Suppressor macrophage (primary cell): ENCODE measurements at places on chromosomes 6 and 20.

DNA sequence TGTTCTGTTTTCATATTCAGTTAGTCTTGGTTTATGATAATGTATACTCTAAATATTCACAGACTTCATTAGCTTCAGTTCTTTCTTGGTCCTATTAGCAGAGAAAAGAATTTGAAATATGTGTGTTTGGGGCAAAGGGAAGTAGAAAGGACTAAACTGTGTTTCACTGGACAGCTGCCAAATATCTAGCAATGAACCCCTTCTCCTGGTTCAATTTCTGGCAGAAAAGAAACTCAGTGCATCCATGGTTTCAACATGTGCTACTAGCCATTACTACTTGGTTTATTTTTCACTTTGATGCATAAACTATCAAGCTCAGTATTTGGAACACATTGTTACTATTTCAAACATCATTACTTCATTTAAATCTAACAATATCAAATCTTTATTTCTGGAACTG lies 43.6 kb downstream of the FBXL4 start:
- no peak for DNase-seq

- no peak for DNase-seq
Observed at GRCh38 chr20:14775778-14776177, 438.4 kb upstream of the FLRT3 start.

DNA sequence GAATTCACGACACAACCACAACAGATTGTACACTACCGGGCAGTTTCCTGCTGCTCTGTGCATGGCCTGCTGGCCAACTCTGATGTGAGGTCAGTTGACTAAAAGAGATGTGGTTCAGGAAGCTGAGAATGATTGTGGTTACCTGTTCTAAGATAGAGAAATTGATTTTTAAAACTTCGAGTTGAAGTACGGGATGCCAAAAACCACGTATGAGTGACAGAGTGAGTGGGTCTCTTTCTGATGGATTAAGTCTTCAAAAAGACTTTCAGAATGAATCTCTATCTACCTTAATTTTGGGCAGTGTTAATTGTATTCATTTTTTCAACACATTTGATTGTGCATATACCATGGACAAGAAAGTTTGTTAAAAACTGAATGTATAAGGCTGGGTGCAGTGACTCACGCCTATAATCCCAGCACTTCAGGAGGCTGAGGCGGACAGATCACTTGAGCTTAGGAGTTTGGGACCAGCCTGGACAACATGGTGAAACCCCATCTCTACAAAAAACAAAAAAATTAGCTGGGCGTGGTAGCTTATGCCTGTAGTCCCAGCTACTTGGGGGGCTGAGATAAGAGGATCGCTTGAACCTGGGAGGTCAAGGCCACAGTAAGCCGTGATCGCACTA lies 121.2 kb downstream of the SGK1 start:
- DNase-seq: no peak

GRCh38 chr20:45341939-45342854 lies 6.0 kb downstream of the SDC4 start:
- no peak for DNase-seq

DNA sequence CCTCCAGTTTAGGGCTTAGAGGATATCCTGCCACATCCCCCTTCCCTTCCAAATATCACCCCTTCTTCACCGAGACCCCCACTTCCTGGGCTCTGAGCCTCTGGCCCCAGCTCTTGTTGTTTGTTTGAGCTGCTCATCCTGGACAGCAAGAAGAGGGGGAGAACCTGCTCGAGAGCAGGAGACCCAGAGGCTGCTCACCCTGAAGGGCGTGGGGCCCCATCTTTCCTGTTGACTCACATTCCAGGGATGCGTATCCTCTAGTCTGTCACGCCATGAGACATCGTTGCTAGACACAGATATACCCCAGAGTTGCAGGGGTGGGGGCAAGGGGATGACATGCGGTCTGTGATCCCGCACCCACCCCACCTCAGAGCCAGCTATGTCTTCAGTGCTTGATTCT lies 5.7 kb upstream of the TNXB start:
- no peak for DNase-seq

DNA sequence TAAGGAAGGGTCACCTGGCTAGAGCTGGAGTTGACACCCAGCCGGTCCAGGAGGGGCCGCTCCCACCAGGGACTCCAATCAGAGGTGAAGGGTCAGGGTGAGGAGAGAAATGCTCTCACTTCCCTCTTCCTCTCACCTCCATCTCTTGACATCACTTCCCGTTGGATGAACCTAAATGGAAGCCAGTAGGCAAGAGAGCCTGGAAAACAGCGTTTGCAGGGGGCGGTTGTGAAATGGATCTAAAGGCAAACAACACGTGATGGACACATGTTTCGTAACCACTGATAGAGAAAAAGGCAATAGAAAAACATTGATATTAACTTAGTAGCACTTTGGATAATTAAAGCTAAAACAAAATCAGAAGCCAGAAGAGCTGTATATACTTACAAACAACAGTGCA lies 105.6 kb upstream of the FOXA2 start:
- DNase-seq: no peak

- no peak for DNase-seq
Observed at GRCh38 chr6:15505463-15505918, 157.3 kb downstream of the DTNBP1 start.

GRCh38 chr20:16064989-16065707 lies 508.1 kb downstream of the KIF16B start:
- no peak for DNase-seq

- DNase-seq: no peak
Observed at GRCh38 chr20:63196768-63197470, 19.0 kb downstream of the YTHDF1 start.

DNA sequence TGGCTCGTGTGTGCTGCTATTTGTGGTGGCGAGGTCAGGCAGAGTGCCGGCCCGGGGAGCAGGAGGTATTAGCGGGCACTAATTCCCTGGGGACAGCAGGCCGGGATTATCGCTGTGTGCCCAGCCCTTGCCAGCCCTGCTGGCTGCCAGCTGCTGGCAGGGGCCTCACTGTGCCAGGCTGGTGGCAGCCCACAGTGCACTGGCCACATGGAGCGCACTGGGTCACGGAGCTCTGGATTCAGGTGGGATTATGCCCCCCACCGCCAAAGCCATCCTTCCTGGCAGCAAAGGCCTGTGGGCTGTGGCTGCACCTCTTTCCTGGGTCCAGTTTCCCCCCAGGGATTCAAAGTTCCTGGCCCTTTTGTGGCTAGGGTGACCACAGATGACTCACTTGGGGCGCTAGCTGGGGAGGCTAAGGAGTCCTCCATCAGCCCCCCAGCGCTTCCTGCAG lies 59.7 kb downstream of the YTHDF1 start:
- no peak for DNase-seq

DNA sequence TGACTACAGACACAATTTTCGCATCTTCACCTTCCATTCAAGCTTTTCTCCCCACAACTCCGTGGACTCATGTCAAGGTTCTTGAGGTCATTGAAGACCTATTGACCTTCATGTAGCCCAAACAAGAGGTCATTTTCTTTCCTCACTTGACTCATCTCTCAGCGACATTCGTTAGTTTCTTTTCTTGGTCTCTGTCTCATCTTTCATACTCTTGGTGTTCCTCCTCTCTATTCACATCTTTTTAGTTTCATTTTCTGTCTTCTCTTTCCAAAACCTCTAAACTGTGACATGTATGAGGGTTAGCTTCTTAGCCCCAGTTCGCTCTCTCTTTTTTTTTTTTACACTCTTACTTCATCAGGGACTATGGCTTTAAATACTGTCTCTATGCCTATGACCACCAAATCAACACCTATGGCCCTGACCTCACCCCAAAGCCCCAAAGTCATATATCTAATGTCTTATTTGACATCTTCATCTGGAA lies 128.6 kb upstream of the BACH2 start:
- no peak for DNase-seq

DNA sequence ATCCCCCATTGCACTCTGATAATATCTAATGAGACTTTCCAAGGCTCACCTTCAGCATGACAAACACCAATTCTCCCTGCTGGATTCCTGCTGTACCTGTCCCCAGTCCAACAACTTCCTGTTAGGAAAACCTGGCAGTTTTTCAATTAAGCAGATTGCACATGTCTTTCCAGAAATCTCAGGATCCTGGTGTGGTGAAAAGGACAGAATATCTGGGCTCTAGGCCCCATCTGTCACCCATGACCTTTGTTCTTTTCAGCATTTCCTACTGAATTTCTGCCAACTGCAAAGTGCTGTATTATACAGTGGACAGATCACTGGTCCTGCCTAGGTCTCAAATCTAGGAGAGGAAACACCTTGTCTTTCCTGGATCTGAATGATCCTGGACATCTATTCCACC lies 27.7 kb upstream of the DTNBP1 start:
- no peak for DNase-seq

- peak; percentile 89 for DNase-seq
Observed at GRCh38 chr6:28258877-28259777, at the start of gene NKAPL. TSS of gene NKAPL (plus strand) at chr6:28259297. CDS start at chr6:28259372, 75 bp downstream.

DNA sequence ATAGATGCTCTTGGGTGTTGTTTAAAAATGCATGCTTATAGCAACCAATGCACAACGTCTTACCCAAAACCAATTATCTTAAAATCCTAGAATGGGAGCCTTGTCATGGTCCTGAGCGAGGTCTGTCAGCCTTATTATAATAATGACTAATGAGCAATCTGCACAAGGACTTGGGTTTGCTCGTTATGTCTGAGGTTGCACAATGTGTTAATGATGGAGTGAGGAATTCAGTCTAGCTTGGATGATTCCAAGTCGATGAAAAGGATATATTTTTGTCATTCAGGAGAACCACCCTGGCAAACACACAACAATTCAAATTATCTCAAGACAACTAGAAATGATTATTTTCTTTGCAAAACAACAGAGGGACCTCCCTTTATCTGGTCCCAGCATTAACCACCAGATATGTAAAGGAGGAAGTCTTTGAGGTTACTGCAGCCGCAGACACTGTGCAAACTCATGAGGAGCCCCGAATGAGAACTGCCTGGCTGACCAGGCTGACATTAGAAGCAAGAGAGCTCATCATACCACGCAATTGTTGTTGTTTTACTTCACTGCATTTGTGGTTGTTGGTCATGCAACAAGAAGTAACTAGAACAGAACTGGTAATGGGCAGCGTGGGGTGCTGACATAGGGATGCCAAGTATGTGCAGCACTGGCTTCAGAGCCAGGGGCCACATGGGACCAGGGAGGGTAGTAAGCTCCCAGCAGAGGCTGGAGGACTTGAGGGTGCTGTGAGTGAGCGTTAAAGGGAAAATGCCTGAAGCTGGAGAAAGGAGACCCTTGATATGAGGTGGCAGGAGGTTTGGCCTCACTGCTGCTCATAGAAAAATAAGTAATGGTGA lies 488.3 kb downstream of the CDH26 start:
- peak; percentile 9 for DNase-seq

DNA sequence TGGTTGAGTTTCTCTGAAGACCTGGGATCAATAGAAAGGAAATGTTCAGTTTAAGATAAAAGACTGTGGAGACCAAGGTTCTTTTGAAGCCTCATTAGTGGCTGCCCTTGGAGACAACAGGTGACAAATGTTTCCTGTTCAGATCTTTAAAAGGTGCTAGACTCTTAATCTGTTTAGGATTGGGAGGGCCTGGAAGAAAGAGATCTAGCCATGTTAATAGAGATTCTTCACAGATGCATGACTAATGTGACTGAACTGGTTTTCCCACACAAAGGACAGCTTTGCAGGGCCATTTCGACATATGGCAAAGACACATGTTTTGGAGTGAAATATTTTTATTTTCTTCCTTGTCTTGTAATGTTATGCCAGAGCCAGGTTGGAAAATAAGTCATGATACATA lies 82.2 kb downstream of the WDR27 start:
- DNase-seq: no peak

GRCh38 chr20:40481337-40481736 lies 207.7 kb downstream of the MAFB start:
- no peak for DNase-seq

DNA sequence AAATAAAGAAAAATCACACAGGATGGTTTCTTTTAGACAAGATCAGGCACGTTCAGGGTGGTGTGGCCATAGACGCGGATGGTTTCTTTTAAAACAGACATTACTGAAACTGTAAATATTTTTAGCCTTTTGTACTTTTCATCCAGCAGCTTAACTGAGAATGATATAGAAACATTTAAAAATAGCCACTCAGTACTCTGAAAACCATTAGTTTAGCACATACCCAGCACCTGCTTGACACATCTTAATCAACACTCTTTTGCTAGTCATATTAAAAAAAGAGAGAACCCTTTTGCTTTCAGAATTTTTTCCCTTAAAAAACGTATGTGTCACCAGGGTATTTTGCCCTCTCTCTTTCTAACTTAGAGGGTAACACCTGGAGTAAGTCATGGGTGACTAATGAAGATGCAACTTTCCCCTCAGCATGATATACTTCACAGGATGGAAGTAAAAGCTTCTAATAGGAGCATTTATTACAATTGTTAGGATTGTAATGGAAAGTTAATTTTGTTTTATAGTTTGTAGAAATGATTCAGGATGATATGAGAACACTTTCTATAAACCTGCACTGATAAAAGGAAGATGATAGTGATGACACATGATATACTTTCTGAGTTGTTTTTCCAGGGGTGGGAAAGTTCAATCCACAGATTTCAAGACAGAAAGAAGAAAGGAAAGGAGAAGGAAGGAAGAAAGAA lies 45.2 kb downstream of the BACH2 start:
- no peak for DNase-seq

DNA sequence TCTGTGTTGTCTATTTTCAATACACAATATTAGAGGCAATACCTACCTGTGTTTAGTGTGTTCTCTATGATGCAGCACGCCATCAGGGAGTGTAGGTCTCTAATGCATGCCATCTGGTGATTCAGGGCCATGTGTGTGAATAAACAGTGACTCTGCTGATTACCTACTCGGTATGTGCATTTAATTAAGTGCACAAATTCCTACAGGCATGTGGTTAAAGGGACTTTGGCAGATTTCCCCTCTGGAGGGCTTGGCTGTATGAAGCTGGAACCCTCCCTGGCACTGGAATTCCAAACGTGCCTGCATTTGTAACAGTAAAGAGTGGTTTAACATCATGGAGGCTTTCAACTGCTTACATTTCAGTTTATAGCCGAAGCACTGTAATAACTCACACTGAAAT lies 401.5 kb upstream of the SASH1 start:
- DNase-seq: no peak

DNA sequence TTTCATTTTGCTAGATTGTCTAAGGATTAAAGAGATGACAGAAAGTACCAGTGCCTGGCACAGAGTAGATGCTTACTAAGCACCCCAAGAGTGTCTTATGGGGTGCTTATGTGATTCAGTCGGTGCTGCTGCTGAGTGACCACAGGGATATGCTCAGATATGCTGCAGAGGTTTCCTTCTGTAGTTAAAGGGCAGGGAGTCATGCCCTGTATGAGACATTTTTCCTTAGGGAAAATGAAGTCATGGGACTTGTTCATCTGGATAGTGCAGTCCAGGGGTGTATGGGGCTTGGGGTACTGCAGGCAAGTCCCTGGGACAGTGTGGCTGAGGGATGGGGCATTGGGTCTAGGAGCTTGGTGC lies 25.1 kb downstream of the TOX2 start:
- no peak for DNase-seq
